ENCODE measurements at places on chromosomes 12 and 14.

- no peak for DNase-seq
Observed at GRCh38 chr12:104309446-104309993, 6.0 kb downstream of the EID3 start.

- no peak for DNase-seq
Observed at GRCh38 chr14:71240866-71241520, 333.7 kb downstream of the PCNX1 start.

- no peak for DNase-seq
Observed at GRCh38 chr12:78455991-78456390, 408.6 kb upstream of the SYT1 start.

DNA sequence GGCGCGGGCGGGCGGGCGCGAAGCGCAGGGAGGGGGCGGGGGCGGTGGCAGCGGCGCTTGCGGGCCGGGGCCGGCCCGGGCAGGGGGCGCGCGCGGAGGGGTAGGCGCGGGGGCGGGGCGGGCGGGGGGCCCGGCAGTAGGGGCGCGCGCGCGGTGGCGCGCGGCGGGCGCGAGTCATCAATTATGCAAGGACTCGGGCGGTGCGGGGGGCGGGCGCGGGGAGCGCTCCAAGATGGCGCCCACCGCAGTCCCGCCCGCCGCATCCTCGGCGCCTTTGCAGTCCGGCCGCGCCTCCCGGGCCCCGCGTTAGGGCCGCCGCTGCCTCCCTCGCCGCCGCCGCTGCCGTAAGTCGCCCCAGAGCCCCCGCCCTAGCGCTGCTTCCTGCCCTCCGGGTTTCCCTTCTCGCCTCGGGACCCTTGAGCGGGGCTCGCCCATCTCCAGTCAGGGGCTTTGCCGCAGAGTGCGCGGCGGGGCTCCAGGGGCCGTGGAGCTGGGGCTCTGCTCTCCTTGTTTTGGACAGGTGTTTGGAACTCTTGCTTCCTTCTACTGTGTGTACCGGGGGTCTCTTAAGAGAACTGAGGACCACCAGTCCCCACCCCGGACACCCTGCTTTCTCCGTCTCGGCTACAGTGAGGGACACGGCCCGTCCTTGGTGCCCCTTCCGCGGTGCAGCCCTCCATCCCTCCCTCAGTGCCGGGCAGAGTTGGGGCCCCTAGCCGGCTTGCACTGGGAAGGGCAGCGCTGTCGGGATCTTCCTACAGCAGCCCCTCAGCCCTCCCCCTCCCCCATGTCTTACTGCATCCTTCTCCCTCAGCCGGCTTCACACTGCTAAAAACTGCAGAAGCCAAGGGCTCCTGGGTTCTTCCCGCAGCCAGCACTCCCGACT, at the start of gene SCN8A:
Gene SCN8A (plus strand): TSS at position 218 of the 886 bp plus-strand sequence. CDS start 71,585 bp downstream, outside the sequence.
- DNase-seq: no peak

DNA sequence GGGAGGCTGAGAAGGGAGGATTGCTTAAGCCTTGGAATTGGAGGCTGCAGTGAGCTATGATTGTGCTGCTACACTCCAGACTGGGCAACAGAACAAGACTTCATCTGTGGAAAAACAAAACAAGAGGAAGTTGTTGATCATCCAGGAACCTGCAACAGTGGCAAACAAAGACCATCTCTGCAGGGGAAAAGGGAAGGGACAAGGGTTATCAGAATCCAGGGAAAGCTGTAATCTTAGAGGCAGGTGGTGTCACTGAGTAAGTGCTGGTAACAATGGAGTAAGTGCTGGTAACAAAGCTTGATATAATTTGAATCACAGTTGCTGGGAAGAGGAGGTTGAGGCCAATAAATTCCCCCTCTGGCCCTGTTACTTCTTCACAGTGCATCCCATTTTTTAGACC, 27.5 kb upstream of the DCN start:
- no peak for DNase-seq

DNA sequence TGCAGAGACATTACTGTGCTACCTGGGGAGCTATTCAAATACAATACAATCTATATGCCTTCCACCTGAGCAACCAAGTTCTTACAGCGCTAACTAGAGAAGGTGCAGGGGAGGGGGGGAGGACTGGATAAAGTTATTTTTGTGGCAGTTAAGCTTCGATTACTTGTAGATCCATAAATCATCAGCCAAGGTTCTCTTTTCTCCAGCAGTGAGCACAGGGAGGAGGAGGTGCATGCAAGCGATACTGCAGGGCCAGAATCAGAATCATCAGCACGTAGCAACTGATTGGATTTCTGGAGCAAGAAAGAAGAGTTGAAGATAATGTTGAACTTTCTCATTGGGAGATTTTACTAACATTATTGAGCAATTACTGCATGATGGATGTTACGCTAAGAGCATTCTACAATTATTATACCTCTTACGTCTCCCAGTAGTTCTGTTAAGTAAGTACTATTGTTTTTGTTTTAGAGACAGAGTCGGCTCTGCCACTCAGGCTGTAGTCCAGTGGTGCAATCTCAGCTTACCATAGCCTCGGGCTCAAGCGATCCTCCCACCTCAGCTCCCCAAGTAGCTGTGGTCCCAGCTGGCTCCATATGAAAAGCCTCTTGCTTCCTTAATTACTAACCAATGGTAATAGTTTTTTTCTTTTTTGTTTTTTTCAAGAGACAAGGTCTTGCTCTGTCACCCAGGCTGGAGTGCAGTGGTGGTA, 74.6 kb upstream of the EEA1 start:
- no peak for DNase-seq

- DNase-seq: no peak
Observed at GRCh38 chr12:71276541-71276940, 118.7 kb upstream of the TSPAN8 start.

DNA sequence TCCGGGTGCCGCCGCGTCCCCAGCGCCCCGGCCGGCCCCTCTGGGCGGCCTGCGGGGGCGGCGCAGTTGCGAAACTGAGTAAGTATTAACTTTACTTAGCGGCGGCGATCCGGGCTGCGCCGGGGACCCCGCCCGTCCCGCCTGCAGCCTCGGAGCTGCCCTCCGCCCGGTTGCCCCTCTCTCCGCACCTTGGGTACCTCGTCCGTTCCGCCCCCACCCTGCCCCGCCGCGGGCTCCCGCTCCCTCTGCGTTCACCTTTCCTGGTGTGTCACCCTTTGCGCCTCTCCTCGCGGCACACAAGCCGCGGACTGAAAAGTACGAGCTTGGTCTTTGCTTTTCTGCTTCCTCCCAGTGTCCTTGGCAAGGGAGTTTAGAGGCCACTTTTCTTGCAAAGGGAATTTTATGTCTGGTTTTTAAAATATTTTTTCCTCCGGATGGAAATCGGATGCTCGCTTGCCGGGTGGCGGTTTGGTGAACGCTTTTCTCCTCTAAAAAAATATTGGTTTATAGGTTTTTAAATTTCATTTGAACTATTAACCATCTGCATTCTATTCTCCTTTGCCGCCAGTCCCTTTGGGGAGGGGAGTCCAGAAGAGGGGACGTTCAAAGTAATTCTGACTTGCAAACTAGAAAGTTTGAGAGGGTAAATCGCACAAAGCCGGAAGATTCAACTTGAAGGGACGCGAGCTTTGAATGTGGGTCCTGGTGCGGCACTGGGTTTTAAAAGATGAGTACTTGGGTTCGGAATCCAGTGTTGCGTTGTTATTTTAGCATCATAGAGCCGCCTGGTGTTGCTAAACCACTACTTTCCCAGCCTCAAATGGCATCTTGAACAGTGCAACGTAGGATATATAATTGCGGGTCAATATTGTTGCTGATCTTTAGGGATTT, 834 bp downstream of the RASSF8 start:
- DNase-seq: peak; percentile 32

GRCh38 chr12:22255097-22255496, 79.4 kb downstream of the ST8SIA1 start:
- DNase-seq: no peak

GRCh38 chr14:103332143-103332919, 1.7 kb upstream of the EIF5 start:
- DNase-seq: no peak

GRCh38 chr14:77580477-77580876, 36.0 kb downstream of the SPTLC2 start:
- DNase-seq: no peak

- no peak for DNase-seq
Observed at GRCh38 chr12:42873401-42873800, 283.9 kb upstream of the PRICKLE1 start.

DNA sequence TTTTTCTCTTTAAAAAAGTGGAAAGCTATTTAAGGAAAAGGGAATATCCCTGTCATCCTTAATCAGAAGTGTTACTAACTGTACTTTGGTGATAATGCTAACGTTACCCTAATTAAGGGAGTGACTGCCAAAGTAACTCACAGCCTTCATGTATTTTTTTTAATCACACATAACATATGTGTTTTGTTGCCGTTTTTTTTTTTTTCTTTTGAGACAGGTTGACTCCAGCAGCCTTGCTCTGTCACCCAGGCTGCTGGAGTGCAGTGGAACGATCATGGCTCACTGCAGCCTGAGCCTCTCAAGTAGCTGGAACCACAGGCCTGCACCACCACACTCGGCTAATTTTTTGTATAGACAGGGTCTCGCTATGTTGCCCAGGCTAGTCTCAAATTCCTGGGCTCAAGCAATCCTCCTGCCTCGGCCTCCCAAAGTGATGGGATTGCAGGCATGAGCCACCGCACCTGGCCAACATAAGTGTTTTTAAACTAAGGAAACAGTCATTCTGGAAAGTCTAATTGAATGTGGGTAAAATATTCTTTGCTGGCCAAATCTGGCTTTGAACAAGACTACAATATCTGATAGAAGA, 56.5 kb downstream of the HECTD4 start:
- DNase-seq: no peak

DNA sequence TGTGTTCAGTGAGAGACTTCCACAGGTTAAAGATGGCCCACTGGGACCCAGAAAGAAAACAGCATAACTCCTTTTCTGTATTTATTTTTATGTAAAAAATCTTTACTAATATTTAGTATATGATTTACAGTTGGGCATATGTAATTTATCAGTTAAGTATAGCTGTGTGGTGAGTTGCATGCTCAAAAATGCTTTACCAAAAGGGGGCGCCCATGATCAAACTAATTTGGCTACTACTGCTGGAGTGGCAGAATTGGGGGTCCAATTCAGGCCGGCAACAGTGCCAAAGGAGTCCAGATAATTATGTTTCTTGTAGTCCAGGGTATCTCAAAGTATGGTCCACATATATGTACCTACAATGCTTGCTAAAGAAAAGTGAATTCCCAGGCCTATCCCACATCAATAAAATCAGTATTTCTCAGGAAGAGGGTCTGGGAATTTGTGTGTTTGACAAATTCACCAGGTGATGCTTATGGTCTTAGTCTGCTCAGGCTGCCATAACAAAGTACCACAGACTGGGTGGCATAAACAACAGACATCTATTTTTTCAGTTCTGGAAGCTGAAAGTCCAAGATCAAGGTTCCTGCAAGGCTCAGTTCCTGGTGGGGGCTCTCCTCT, 152.0 kb downstream of the KTN1 start:
- no peak for DNase-seq

DNA sequence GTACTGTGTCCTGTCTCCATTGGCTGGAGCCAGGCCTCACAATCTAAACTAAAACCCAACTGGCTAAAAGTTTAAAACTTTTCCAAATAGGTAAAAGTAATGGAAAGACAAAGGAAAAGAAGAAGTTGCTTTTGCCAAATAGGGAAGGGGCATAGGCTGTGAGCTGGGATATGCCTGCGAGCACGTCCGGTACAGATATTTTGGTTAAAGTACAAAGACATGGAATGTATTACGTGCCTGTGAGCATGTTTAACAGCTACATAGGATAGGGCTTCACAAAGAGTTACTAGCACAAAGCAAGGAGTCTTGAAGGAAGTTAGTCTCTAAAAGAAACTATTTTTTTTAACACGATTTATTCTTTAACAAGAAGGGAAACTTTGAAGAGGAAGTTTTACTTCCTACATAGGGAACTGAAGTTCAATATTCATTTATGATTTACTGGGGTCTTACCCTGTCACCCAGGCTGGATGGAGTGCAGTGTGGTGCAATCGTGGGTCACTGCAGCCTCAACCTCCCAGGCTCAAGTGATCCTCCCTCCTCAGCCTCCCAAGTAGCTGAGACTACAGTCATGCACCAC, 41.9 kb upstream of the INF2 start:
- no peak for DNase-seq

- no peak for DNase-seq
Observed at GRCh38 chr12:74491374-74491773, 46.3 kb upstream of the ATXN7L3B start.

GRCh38 chr12:34600592-34601462, 578.5 kb downstream of the ALG10 start:
- DNase-seq: no peak

- no peak for DNase-seq
Observed at GRCh38 chr14:37571391-37571790, 23.7 kb downstream of the FOXA1 start.

- DNase-seq: no peak
Observed at GRCh38 chr12:105343836-105344235, 13.3 kb downstream of the C12orf75 start.

DNA sequence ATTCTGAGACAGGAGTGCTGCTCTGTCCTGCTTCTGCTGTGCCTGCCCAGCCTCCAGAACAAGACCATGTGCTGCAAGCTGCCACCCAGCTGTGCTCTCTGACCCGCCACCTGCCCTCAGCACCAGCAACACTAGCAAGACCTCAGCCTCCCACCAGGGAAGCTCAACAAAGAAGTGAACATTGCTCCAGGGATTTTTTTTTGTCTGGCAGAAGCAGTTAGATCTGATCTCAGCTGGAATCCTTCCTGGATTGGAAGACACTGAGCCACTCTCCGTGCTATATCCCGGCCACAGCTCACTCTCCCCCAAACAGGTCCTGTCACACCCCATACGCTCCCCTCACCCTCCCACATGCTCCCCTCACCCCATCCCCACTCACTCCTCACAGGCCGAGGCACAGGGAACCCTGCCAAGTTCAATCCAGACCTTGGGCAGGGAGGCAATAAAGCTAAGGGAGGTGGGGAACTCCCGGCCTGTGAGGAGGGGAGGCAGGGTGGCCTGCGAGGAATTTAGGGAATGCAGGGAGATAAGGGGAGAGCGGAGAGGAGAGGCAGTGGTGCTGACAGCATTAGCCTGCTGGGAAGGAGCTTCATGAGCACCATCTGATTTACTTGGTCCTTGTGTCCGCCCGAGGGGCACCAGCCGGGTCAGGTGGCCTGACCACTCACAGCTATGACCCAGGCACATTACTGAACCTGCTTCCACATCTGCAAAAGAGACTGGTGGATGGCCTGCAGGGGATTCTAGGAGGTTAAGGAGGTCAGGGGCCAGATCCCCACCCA, 29.7 kb downstream of the CCDC85C start:
- no peak for DNase-seq

GRCh38 chr14:92726135-92726932, 22.1 kb downstream of the LGMN start:
- DNase-seq: no peak

DNA sequence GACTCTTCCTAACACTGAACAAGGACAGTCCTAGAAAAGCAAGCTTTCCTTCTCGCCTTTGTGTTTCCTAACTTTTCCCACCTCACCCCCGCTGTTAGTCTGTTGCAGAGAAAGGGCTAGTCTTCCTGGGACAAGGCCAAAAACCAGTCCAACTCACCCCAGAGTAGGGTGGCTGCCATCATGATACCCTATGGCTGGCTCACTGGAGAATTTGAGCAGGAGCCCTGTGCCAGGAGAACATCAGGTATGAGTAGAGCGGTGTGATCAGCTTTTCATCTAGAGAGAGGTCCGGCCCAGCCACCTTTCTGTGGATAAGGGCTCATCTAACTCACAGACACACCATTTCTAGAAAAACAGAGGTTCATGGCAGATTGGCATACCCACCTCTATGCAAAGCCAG, 16.7 kb upstream of the ZFP36L1 start:
- no peak for DNase-seq
